ENCODE measurements at places on chromosomes 13 and 19. TPM values are rescaled to one million over a fixed set of nuclear protein-coding genes. Genes with fewer than 3 reads are reported as not detected.
A peak's percentile ranks its signal among the peaks of the same experiment; 100 is the strongest.

GRCh38 chr19:58466089-58466759 is 656 bp upstream of the ZNF324 start:
- peaks cover 11% of the 10 kb centered on the region for H3K27me3 ChIP-seq
- peak overlapping the region; percentile 83 for H3K4me3 ChIP-seq

- DNase-seq: no peak
- no peaks in the 10 kb centered on the region for H3K27me3 ChIP-seq
- H3K36me3 ChIP-seq: no peaks in the 10 kb centered on the region
- no peak overlapping the region for H3K27ac ChIP-seq
Observed at GRCh38 chr13:106440866-106441265, 94.6 kb downstream of the EFNB2 start.

GRCh38 chr13:102868366-102868936 is 22.6 kb downstream of the ERCC5 start:
- no peak for DNase-seq
- no peaks in the 10 kb centered on the region for H3K27me3 ChIP-seq
- H3K4me1 ChIP-seq: no peaks in the 10 kb centered on the region
- no peak overlapping the region for H3K4me3 ChIP-seq
- no peak overlapping the region for H3K27ac ChIP-seq

Gene OR7C1
- total RNA-seq: not detected

DNA sequence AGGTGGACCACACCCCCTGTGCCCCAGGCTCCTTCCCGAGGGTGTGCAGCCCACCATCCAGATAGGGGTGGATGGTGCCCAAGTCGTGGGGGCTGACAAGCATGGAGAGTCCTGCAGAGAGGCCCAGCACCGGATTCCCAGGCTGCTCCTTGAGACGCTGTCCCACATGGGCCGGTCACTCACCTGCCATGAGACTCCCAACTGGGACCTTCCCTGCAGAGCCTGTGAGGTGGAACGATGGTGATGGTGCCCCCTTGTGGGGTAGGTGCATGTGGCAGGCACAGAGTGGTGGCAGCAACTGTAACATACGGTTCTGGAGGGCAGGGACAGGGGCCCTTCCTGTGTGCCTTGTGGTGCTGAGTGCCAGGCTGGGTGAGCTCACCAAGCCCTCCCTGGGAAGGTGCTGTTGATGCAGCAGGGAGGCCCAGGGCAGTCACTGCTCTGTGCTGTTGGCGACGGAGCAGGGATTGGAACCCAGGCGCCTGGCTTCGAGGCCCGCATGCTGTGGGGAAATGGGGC is 33.1 kb downstream of the PPP1R37 start:
- H3K4me3 ChIP-seq: no peak overlapping the region
- 0 out of 2 replicates have a peak, but pooled peaks cover 2% of the 10 kb centered on the region for H3K4me1 ChIP-seq
- no peak overlapping the region for H3K27ac ChIP-seq
- DNase-seq: peak; percentile 94
- no peaks in the 10 kb centered on the region for H3K36me3 ChIP-seq

GRCh38 chr13:112056284-112056727 is 10.6 kb upstream of the SOX1 start:
- H3K27me3 ChIP-seq: peaks cover 100% of the 10 kb centered on the region
- no peak overlapping the region for H3K27ac ChIP-seq
- H3K36me3 ChIP-seq: no peaks in the 10 kb centered on the region
- peak; percentile 88 for DNase-seq
- peak overlapping the region; percentile 55 for H3K4me3 ChIP-seq

Gene GPALPP1
- 31.3 TPM for total RNA-seq

- no peaks in the 10 kb centered on the region for H3K27me3 ChIP-seq
- H3K36me3 ChIP-seq: no peaks in the 10 kb centered on the region
- no peak overlapping the region for H3K4me3 ChIP-seq
- DNase-seq: no peak
Observed at GRCh38 chr13:109989686-109990085, 203.3 kb upstream of the IRS2 start.

Gene RFPL4AL1
- not detected for total RNA-seq

DNA sequence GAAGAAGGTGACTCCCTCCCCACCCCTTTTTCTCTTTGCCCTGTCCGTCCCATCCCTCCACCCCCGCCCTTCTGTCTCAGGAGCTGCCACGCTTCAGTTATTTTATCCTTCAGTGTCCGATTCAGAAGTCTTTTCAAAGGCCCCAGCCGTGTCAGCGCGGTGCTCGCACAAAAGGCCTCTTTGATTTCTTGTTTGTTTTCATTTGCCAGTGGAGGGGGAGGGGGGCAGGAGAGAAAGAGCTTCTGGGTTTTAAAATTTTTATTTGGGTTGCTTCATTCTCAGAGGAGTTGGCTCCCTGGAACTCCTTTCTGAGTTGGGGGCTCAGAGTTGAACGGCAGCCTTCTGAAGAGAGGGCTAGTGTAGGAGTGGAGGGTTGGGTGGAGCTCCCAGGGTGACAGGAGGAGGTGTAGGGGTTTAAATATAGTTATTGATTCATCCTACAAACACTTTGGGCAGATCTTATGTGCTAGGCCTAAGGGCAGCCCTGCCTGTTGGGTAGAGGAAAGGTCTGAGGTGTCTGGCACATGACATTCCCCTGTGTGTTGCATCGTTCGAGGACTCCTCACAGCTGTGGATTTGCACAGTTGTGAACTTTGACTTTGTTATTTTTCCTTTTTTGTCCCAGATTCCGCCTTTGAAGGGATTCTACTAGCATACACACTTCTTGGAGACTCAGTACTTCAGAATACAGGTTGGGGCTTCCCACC is 36.8 kb downstream of the NFIX start:
- H3K36me3 ChIP-seq: no peaks in the 10 kb centered on the region
- no peak for DNase-seq
- H3K4me3 ChIP-seq: no peak overlapping the region
- peaks cover 70% of the 10 kb centered on the region for H3K27me3 ChIP-seq
- H3K4me1 ChIP-seq: peaks cover 8% of the 10 kb centered on the region

Gene IGFLR1
- 14.4 TPM for total RNA-seq

Gene ZNF549
- 10.2 TPM for total RNA-seq
